Inflammatory macrophage treated with lipopolysaccharide for 1 hour (primary cell): ENCODE measurements at places on chromosomes 6 and 20.

GRCh38 chr6:148309301-148309700 is 33.3 kb upstream of the SASH1 start:
- no peak for DNase-seq

GRCh38 chr6:7909323-7910276 is 988 bp downstream of the TXNDC5 start:
- DNase-seq: no peak

- no peak for DNase-seq
Observed at GRCh38 chr20:8633366-8633765, 435.5 kb upstream of the PLCB4 start.

DNA sequence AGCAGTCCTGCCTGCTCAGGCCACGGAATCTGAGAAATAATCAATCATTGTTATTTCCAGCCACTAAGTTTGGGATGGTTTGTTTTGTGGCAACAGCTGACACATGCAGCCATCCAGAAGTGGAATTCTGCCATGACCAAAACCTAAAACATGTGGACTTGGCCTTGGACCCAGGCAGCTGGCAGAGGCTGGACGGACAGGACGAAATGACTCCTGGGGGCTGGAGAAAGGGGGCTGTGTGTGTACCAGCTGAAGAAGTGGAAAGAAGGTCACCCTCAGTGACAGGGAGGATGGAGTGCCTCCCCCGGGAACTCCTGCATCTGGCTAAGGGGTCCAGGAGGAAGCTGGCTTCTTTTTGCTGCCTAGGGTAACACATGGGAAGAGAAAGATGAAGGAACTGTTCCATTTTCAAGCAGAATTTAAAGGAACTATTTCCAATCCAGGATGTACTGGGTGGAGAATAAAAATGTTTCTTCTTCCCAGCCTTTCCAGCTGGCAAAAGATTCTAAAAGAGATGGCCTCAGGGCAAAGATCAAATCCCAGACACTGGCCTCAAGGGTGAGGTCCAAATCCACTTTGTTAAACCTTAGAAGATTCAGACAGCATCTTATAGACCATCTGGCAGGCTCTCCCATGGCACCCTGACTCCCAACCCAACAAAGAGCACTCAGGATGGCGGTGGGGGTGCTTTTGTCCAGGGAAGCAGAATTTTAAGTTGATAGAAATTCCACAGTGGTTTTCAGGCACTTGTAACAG is 14.3 kb downstream of the SERPINB6 start:
- no peak for DNase-seq

GRCh38 chr20:50146732-50147662 is 6.5 kb downstream of the PEDS1 start:
- peak; percentile 98 for DNase-seq

- DNase-seq: no peak
Observed at GRCh38 chr20:46233701-46234100, 74.6 kb downstream of the CDH22 start.

DNA sequence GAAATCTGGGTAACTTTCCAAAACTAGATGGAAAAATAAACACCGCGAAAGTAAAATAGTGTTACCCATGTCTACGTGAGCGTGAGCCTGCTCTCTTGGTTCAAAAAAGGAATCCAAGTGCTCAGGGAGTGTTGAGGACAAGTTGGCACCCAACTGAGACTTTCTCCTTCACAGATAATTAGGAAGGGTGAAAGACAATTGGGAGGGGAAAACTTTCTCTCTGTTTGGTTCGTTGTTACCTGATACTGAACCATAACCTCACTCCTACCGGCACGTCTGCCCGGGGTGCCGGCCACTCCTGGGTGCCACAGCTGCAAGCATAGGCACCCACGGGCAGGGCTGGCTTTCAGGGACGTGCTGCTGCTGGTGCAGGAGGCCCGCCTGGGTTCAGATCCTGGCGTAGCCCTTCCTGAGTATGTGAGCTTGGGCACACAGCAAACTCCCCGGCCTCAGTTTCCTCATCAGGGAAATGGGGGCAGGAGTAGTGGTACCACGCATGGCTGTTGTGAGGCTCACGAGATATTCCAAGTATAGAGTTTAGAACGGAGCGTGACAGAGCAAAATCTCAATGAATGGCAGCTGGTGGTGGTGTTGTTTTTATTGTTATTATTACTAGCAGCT is 38.2 kb upstream of the PMEPA1 start:
- no peak for DNase-seq

GRCh38 chr20:59019217-59019616 is at the start of gene TUBB1:
TUBB1 (plus strand) TSS chr20:59019429; CDS start chr20:59019523, 94 bp downstream.
- DNase-seq: no peak

DNA sequence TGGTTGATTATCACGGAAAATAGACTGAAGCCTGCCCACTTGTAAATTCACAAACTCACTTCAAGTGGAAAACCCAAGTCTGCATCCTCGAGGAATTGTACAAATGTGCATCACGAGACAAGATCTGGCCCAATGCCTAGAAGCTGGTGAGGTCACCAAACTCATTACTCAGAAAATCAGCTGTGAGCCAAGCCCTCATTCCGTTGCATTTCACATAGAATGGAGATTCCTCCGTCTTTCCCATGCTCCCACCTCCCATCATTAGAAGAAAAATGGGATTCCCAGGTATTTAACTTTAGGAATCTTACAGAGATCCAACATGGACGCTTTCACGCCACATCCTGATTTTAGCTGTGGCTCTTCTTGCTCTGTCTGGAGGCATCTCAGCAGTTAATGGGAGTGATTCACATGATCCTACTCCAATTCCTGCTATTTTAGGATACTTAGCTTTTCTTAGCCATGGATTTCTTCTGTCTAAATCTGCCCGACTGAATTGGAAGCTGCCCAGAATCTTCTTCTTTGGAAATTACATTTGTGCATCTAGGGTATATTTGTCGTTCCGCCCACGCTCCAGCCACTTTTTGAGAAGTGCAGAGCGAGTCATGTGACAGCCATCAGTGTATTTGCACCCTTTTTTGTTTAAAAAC is 68.7 kb upstream of the STMND1 start:
- peak; percentile 48 for DNase-seq

GRCh38 chr20:382291-383115 is 1.9 kb downstream of the TRIB3 start:
- DNase-seq: no peak
